Stimulated activated CD8-positive, alpha-beta memory T cell treated with anti-CD3 and anti-CD28 coated beads, Interleukin-15, amount 100 ng/mL, for 24 hours (primary cell): ENCODE measurements at places on chromosomes 3 and 15.

- no peak for DNase-seq
These were observed 40.1 kb upstream of the PSMD6 start for GRCh38 chr3:64063207-64063982.

DNA sequence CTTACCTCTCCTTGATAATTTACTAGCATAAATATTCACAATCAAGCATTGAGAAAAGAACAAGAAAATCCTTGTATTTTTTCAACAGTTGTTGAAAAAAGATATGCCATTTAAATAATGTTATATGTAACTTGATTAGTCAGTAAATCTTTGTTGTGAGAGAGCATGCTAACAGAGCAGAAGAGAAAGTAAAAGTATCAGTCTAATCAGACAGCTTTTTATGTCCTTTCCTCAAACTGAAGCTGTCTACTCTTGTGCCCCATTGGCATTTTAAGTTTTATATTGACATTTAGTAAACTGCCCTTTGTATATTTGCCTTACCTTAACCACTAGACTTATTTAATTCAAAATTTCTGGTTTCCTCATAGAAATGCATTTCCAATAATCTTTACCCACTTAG, 668.7 kb downstream of the OTOL1 start:
- no peak for DNase-seq

DNA sequence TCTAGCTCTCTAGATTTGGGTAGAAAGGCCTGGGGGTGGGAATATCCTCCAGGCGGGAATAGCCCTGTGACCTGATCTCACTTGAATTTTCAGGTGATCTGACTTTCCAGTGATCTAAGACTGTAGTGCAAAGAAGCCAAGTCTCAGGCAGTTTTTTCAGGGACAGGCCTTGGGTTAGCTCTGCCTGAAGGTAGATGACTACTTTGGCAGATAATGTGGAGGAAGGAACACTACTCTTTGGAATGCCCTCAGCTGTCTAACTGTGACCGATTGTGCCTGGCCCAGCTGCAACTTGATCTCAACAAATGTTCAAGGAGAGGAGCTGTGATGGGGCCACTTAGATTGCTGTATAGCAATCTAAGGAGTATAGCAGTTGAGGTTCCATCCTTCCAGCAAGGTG, 193.7 kb downstream of the TCF12 start:
- no peak for DNase-seq

DNA sequence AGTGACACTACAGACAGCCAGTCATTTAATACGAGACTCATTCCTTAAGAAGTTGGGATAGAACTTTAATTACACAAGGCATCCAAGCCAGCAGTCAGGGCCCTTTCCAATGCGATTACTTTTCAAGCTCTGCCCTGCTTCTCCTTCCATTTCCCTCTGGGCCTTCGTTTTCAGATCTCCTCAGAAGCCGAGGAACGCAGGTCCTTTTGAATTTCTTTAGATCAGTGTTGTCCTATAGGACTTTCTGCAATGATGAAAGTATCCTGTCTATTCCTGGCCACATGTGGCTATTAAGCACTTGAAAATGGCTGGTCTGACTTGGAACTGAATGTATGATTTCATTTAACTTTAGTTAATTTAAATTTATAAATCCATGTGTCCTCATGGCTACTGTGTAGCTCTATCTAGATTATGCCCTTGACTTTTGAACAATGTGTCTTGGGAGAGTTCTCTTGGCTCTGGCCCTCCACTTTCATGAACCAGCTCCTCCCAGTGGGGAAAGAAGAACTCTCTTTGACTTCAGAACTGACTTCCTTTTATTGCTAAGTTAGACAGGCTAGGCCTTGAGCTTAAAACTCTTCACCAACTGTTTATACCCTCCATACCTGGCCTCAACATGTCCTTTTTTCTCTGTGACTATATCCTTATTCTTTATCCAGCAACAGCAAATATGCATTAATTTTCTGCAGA, 22.6 kb downstream of the TGFBR2 start:
- DNase-seq = no peak

GRCh38 chr15:51936105-51936478, 35.5 kb downstream of the LEO1 start:
- DNase-seq = no peak

GRCh38 chr3:71401695-71402231, 181.8 kb downstream of the FOXP1 start:
- no peak for DNase-seq

- DNase-seq = no peak
These were observed 133.5 kb downstream of the KCNMB2 start for GRCh38 chr3:178669758-178670157.

DNA sequence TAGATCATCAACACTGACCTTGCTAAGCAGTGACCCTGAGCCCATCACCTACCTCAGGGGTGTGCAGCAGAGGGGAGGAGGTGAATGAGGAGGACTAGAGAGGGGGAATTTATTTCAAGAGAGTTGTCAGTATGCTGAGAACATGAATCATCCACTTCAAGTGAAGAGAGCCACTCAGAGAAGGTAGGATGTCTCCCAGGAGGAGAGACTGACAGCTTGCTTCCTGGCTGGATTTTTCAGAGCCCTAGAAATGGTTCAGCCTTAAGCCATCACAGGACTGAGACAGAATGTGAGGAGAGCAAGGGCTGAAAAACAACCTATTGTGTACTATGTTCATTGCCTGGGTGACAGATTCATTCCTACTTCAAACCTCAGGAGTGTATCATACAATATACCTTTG, 34.8 kb downstream of the CCNL1 start:
- no peak for DNase-seq

GRCh38 chr3:32440611-32441350, 49.1 kb downstream of the CMTM7 start:
- no peak for DNase-seq

GRCh38 chr3:157958457-157958856, 147.8 kb downstream of the SHOX2 start:
- DNase-seq = no peak

GRCh38 chr3:124360563-124360962, 368.6 kb upstream of the ROPN1 start:
- no peak for DNase-seq

DNA sequence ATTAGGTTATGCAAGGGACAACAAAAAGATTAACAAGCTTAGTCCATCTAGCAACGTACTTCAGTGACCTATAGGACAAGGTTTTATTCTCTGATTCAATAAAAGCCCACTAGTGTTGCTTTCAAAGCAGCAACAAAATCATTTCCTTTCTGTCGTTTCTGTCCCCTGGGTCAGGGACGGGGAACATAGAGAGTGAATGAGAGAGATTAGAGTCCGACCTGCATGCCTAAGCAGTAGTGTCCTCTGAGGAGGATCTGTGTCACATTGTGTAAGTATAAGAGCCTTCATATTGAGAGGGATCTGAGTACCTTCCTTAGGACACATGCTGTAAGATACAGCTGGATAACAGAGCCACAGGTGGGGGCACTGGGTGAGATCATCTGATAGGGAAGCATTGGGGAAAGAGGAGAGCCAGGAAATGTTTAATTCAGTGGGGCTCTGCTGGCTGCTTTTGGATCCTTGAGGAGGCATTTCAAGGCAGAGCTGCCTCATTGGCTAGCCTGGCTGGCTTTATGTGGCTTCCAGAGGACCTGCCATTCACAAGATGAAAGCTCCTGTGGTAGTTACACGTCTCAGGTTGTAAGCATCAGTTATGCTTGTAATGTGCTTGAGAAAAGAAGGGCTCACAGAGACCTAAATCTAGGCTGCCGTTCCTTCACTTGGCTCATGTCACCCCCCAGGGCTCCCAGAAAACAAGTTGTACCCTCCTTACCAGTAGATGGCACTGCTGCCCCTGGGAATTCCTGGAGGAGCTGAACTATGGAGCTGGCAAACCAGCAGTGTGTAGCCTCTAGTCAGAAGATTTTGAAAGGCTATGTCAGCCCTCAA, 2.7 kb downstream of the TMEM108 start:
- DNase-seq = no peak
